ENCODE measurements at places on chromosomes 3 and 15.

DNA sequence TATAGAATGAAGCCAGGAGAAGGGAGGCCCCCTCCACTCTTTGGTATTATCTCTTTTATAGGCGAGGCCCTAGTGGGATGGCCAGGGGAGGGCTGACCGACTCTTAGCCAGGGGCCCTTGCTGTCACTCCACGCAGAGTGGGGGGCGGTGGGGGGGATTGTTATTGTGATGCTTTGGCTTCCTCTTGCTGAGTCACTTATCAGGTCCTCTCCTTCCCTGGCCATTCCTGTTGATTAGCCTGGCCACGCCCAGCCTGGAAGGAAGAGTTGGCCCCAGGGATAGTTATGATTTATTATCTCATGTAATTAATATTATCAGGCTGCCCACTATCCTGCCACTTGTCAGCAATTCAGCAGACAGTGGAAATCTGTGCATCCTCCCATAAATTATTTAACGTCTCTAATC lies 25.5 kb upstream of the SKOR1 start:
- no peak for DNase-seq
- no peak overlapping the region for H3K27ac ChIP-seq
- peaks cover 3% of the 10 kb centered on the region for H3K4me1 ChIP-seq

DNA sequence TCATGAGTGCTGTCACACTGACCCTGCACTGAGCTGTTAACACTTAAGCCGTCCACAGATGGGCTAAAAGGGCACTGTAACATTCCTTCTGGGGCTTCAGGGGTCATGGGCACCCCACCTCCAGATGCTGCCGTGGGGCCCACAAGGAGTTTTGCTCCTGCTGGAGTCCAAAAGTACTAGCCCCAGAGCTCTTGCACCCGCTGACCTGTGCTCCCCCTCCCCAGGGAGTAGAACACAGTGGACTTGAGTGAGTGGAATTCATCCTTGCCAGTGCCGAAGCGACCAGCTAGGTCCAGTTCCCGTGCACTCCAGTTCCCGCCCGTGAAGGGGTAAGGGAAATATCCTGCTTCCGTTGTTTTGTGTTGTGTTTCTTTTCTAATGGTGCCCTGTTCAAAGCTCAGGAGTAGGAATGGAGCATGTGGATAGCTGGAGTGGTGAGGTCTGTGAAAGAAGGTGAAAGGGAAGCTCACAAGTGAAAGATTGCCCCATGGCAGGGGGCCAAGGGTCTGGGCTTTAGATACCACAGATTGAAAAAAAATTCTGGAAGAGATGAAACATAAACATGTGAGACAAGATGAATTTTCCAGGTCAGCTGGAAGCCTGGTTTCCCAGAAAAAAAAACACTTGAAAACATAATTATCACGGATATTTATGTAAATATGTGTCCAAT lies 36.6 kb downstream of the SLCO2A1 start:
- H3K36me3 ChIP-seq: no peaks in the 10 kb centered on the region
- no peak for DNase-seq
- no peaks in the 10 kb centered on the region for H3K27me3 ChIP-seq
- no peaks in the 10 kb centered on the region for H3K4me1 ChIP-seq
- no peak overlapping the region for H3K27ac ChIP-seq

GRCh38 chr3:16203031-16203430 lies 28.6 kb downstream of the GALNT15 start:
- peaks cover 12% of the 10 kb centered on the region for H3K27me3 ChIP-seq
- H3K4me3 ChIP-seq: no peak overlapping the region
- peaks cover 6% of the 10 kb centered on the region for H3K4me1 ChIP-seq

GRCh38 chr3:13850161-13850945 lies 29.5 kb downstream of the WNT7A start:
- H3K4me3 ChIP-seq: no peak overlapping the region
- H3K27me3 ChIP-seq: no peaks in the 10 kb centered on the region
- no peak overlapping the region for H3K27ac ChIP-seq

DNA sequence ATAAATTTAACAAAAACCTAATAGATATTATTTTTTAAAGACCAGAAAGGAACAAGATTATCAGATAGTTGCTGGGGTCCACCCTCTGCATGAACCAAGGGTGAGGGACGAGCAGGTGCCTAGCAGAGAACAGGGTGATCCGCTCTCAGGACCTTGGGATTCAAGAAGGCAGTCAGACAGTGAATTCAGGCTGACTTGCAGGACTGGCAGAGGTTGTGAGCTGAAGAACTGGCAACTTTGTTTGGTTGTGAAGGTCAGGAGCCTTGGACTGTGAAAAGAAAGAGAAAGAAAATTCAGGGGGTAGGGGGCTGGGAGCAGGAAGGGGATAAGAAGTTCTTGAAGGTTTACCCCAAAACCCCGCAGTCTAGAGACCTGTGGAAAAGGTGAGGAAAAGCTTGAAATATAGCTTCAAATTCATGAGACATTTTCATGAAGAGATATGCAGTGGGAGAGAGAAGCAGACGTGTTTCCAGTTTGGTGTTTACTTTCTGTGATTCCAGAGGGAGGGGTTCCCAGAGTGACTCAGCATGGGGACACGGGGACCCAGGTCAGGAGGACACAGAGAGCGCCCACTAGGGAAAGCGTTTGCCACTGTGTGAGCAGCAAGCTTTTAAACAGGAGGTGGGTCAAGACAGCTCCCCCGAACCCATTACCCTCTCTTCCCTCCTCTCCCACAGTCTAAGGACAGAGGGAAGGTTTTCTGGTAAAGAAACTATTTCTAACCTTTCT lies 217.2 kb upstream of the UMPS start:
- H3K27me3 ChIP-seq: peaks cover 26% of the 10 kb centered on the region
- H3K4me3 ChIP-seq: no peak overlapping the region
- H3K4me1 ChIP-seq: no peaks in the 10 kb centered on the region
- no peak overlapping the region for H3K27ac ChIP-seq

GRCh38 chr3:63462732-63463131 lies 184.6 kb downstream of the SYNPR start:
- no peak overlapping the region for H3K27ac ChIP-seq
- no peak for DNase-seq
- no peaks in the 10 kb centered on the region for H3K27me3 ChIP-seq
- no peaks in the 10 kb centered on the region for H3K36me3 ChIP-seq

DNA sequence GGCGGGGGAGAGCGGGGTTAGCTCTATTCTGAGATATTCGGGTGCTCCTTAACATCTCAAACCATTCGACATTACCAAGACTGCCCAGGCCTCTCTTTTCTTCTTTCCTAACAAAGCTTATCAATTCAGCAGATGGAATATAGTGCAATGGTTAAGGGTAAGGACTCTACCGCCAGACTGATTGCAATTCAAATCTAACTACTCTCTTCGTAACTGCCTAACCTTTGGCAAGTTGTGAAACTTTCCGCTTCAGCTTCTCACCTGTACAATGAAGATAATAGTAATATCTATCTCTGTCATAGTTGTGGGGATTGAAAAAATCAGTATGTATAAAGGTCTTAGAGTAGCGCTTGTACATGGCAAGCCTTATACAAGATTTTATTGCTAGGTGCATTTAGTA lies 972 bp downstream of the UBA5 start:
- peak overlapping the region; percentile 97 for H3K27ac ChIP-seq
- H3K27me3 ChIP-seq: no peaks in the 10 kb centered on the region
- peaks cover 20% of the 10 kb centered on the region for H3K36me3 ChIP-seq

DNA sequence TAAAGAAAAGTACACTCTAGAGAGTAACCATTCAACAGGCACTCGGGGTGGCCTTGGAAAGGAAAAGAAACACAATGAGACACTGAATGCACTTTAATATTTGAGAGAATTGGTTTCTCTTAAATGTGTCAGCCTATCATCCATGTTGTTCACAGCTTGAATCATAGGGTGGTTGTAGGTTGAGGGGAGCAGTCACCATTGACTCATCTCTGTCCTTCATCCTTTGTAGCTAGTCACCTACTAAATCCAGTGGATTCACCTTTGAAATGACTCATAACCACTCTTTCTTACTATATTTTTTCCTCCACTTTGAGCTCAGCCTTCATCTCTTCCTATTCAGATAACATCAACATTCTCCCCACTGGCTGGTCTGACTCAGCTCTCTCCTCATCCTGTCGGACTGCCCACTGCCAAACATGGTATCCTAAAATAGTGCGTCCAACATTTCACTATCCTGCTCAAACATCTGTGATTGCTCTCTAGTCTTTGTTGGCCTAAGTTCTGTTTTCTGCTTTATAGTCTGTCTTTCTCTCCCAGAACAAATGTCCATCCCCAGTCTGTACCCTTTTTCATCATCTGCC lies 182.7 kb upstream of the GADL1 start:
- no peaks in the 10 kb centered on the region for H3K27me3 ChIP-seq
- peak overlapping the region; percentile 75 for H3K27ac ChIP-seq
- H3K36me3 ChIP-seq: peaks cover 3% of the 10 kb centered on the region
- DNase-seq: peak; percentile 36
- no peak overlapping the region for H3K4me3 ChIP-seq
- peaks cover 16% of the 10 kb centered on the region for H3K4me1 ChIP-seq

DNA sequence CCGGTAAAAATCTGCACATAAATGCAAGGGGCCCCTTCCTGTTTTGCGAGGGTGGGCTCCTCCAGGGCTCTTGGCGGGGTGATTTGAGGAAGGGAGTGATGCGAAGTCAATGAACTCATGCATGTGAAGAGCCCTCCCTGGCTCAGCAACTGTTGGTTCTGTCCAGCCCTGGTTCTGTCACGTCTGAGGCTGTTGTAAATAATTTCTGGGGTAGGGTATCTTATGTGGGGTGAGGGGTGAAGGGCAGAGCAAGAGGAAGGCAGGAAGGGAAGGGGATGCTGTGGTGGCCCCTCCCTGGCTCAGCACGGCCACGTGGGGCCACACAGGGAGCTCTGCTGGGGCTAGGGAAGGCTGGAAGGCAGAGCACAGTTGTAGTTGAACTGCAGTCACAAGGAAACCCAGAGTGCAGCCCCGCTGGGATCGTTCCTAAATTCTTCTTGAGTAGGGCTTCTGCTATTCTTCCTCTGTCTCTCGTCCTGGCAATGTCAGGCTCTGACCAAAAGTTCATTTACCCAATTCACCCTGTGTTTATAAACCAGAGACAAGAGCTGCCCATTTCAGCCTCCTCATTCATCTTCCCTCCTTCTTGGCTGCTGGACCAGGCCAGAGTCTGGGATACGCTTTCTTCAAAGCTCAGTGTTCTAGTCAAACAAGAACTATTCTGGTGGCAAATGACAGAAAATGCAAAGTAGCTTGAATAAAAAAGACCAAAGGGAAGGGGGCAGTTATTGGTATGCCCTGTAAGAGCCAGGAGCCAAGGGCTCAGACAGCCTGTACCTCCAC lies 14.8 kb upstream of the TOPBP1 start:
- H3K36me3 ChIP-seq: no peaks in the 10 kb centered on the region
- H3K4me1 ChIP-seq: peaks cover 11% of the 10 kb centered on the region
- H3K4me3 ChIP-seq: no peak overlapping the region
- no peak overlapping the region for H3K27ac ChIP-seq

GRCh38 chr3:172103724-172104123 lies 64.3 kb downstream of the FNDC3B start:
- H3K27me3 ChIP-seq: peaks cover 3% of the 10 kb centered on the region
- no peak for DNase-seq
- peaks cover 88% of the 10 kb centered on the region for H3K4me1 ChIP-seq
- no peak overlapping the region for H3K27ac ChIP-seq
- H3K4me3 ChIP-seq: no peak overlapping the region

DNA sequence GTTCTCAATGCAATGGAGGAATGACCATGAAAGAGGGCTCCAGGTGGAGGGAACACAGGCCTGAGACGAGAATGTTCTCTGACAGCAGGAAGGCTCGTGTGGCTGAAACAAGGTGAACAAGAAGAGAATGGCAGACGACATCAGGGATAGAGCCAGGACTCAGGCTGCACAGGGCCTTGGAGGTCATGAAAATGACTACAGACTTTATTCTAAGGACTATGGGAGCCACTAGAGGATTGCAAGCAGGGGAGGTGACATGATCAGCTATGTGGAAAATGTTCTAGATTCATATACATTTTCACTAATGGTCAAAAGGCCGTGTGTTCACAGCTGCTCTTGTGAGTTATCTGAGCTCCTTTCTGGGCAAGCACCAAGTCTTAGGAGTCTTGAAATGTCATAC lies 78.2 kb downstream of the TAFA4 start:
- no peak overlapping the region for H3K4me3 ChIP-seq
- H3K27ac ChIP-seq: no peak overlapping the region
- H3K36me3 ChIP-seq: no peaks in the 10 kb centered on the region
- peaks cover 12% of the 10 kb centered on the region for H3K27me3 ChIP-seq
- H3K4me1 ChIP-seq: no peaks in the 10 kb centered on the region

DNA sequence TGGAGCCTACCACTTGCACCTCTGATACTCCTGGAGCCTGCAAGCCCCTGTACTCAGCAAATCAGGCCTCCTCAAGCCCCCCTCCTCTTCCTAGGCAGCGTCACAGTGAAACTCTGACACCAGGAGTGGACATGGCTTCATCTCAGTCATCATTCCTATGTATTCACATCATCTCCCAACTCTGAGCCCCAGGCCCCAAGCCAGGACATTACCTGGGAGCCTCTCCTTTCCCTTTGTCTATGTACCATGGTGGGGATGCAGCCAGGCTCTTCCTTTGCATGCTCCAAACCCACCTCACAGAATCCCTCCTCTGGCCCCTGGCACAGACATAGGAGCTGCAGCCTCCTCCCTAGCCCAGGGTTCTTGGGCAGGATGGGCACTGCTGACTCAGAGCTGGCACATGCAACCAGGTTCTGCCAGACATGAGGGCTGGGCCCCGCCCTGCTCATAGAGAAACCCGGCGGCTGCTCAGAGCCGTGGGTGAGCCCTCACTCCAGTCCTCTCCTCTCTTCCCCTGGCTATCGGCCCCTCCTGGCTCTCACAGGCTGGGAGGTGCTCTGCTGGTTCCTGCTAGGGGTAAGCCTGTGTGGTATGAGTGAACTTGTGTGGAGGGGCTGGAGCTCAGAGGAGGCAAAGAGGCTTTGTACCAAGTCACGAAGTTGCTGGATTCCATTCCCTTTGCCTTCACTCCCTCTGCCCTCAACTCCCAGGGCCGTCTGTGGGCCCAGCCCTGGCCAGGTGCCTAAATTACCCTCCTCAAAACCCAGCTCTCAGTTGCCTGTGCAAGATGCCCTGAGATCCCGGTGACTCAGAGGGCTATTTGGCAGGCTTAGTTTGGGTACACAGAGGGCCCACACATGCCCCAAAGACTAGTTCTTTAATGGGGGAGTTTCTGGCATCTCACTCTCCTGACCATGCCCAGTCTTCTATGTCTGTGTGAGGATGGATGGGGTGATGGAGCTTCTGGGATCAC lies 1.9 kb upstream of the PLCD1 start:
- H3K4me1 ChIP-seq: peaks cover 8% of the 10 kb centered on the region
- no peaks in the 10 kb centered on the region for H3K36me3 ChIP-seq
- H3K4me3 ChIP-seq: peak overlapping the region; percentile 9
- H3K27ac ChIP-seq: no peak overlapping the region
- peaks cover 42% of the 10 kb centered on the region for H3K27me3 ChIP-seq

DNA sequence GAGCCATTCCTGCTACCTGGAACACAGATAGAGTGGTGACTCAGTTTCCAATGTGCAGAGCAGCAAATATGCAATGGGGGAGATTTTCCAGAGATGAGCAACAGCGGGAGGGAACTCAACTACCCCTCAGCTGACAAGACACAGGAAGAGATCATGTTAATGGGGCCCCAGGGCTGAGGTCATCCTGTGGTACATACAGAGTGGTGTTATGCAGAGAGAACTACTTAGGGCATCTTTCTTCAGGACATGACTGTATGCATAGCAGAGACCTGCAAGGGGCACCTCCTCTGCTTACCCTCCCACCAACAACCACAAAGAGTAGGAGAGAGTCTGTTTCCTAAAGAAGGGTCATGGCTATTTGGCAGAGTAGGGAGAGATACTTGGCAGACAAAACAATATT lies 6.8 kb upstream of the TBC1D5 start:
- no peak overlapping the region for H3K27ac ChIP-seq
- H3K36me3 ChIP-seq: no peaks in the 10 kb centered on the region
- no peaks in the 10 kb centered on the region for H3K27me3 ChIP-seq
- DNase-seq: peak; percentile 4

GRCh38 chr15:58966698-58967097 lies 20.8 kb upstream of the RNF111 start:
- no peaks in the 10 kb centered on the region for H3K36me3 ChIP-seq
- H3K27ac ChIP-seq: no peak overlapping the region
- no peaks in the 10 kb centered on the region for H3K4me1 ChIP-seq
- no peak overlapping the region for H3K4me3 ChIP-seq
- peaks cover 3% of the 10 kb centered on the region for H3K27me3 ChIP-seq
